Motor neuron (in vitro differentiated cells): ENCODE measurements at places on chromosomes 3 and 15. TPM values are rescaled to one million over a fixed set of nuclear protein-coding genes. Genes with fewer than 3 reads are reported as not detected.

- ATAC-seq: no peak
These were observed 22.0 kb upstream of the BCL2L10 start for GRCh38 chr15:52134502-52135144.

- peak; percentile 79 for ATAC-seq
These were observed 123.4 kb upstream of the MEF2A start for GRCh38 chr15:99442252-99442897.

- no peak for ATAC-seq
These were observed 26.7 kb downstream of the PIK3CA start for GRCh38 chr3:179174898-179175297.

DNA sequence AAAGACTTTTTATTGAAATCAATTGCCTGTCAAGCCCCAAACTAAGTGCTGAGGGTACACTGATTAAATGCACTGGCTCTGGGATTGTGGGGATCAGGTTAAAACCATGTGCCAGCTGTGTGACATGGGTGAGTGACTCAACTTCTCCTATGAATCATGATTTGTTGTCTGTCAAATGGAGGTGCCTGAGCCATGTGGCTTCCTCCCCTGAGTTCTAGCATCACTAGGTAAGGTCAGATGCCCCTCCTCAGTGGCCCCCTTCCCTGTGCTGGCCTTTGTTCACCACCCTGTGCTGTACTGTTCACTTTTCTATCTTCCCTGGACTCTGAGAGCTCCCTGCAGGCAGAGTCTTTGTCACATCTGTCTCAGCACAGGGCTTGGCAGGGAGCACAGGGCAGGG lies 43.6 kb upstream of the ATP2B2 start:
- no peak for ATAC-seq

P2RY14 gene
- 1.2 and 2.0 TPM in 2 replicates for total RNA-seq

CASR gene
- total RNA-seq: 0.09 and 0.21 TPM in 2 replicates
